ENCODE measurements at places on chromosomes 3 and 15. TPM values are rescaled to one million over a fixed set of nuclear protein-coding genes. Genes with fewer than 3 reads are reported as not detected.

The TRIM59 gene
- total RNA-seq: 4.5 TPM

- H3K4me3 ChIP-seq: no peak overlapping the region
- DNase-seq: peak; percentile 44
- no peaks in the 10 kb centered on the region for H3K36me3 ChIP-seq
Observed at GRCh38 chr3:13276438-13277195, 143.5 kb downstream of the NUP210 start.

GRCh38 chr3:126452213-126452612 lies 23.5 kb downstream of the ZXDC start:
- peaks cover 78% of the 10 kb centered on the region for H3K36me3 ChIP-seq
- no peaks in the 10 kb centered on the region for H3K4me1 ChIP-seq
- H3K4me3 ChIP-seq: no peak overlapping the region
- no peak overlapping the region for H3K27ac ChIP-seq
- no peaks in the 10 kb centered on the region for H3K27me3 ChIP-seq
- DNase-seq: no peak

- no peak overlapping the region for H3K27ac ChIP-seq
- H3K36me3 ChIP-seq: peaks cover 10% of the 10 kb centered on the region
- peaks cover 48% of the 10 kb centered on the region for H3K4me1 ChIP-seq
- H3K4me3 ChIP-seq: peak overlapping the region; percentile 83
Observed at GRCh38 chr3:57758686-57759085, 2.6 kb downstream of the SLMAP start.

GRCh38 chr3:34568766-34569165 lies 770.3 kb downstream of the PDCD6IP start:
- no peaks in the 10 kb centered on the region for H3K36me3 ChIP-seq
- H3K4me1 ChIP-seq: no peaks in the 10 kb centered on the region
- no peaks in the 10 kb centered on the region for H3K27me3 ChIP-seq
- H3K4me3 ChIP-seq: no peak overlapping the region
- no peak for DNase-seq
